ENCODE measurements at places on chromosomes 5 and 9. TPM values are rescaled to one million over a fixed set of nuclear protein-coding genes. Genes with fewer than 3 reads are reported as not detected.

Gene HAND1
- polyA plus RNA-seq = not detected

Gene MRPS27
- polyA plus RNA-seq = 36.8 TPM

Gene NUTM2F
- not detected for polyA plus RNA-seq

Gene ORM1
- polyA plus RNA-seq = not detected

Gene EQTN
- polyA plus RNA-seq = not detected

Gene SLC45A2
- polyA plus RNA-seq = not detected

Gene FRMD3
- polyA plus RNA-seq = 3.0 TPM

All from naive B cell (primary cell).